ENCODE measurements at places on chromosomes 5 and 9.

DNA sequence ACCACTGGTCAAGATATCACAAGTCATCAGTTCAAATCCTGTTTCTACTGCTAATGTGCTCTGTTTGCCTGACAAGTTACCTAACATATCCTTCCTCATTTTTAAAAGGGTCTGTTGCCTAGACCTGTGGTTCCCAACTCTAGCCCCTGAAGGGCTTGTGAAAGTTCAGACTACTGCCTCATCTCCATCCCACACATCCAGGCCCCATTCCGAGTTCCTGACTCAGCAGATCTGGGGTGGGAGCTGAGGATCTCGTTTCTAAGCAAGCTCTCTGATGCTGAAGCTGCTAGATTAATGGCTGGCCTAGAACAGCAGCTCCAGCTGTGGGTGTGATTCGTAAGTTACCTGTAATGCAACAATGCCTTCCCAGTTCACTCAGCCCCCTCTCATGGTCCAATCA lies 32.5 kb downstream of the S1PR3 start:
- DNase-seq = no peak

DNA sequence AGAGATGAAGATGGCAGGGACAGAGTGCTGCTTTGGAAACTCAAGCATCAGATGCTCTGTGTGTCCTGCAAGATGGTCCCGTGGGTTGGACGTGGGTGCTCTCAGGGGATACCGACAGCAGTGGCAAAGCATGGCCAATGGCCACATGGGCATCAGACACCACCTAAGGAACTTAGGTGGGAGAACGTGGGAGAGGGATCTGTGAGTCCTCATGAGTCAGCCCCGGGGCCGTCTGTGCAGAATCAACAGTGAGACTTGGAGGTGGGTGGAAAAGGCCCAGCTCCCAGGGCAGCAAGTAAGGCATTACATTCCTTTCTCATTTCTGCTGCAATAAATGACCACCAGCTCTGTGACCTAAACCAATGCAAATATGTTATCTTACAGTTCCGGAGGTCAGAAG lies 77.0 kb downstream of the RAD23B start:
- DNase-seq = no peak

DNA sequence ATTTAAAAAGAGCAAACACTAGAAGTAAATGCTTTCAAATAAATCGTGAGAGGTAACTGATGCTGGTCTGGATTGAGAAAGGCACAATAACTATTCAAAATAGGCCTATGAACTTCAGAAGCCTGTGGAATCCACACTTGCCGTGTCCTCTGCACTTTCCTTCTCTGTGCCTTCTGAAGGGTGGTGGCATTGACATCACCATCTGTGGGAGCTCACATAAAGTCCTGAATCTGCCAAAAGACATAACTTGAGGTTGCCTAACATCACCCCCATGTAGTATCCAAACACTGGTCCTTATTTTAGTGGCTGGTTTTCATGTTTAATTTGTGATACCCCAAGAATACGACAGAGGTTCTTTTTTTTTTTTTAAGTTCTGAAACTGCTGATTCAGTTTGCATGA lies 59.8 kb downstream of the IRF1 start:
- DNase-seq = no peak

DNA sequence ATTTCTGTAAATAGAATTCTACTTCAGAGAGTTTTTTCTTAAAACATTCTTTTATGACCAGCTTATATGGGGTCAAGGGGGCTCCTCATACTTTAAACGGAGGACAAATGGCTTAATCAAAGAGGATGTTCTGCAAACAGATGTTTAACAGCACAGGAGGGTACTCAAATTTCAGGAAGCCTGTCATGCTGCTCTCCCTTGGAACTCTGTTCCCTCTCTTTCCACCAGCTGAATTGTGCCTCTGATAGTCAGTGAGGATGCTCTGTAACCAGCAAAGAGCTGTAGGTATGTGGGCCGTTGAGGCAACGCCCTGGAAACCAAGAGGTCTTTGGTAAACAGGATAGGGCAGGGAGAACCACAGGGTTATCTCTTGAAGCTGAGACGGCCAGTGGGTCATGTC lies 161.1 kb downstream of the C5orf15 start:
- no peak for DNase-seq

- DNase-seq = no peak
These were observed 68.4 kb downstream of the RAD23B start for GRCh38 chr9:107351382-107352045.

GRCh38 chr9:73451003-73451402 lies 299.3 kb downstream of the ANXA1 start:
- no peak for DNase-seq
